ENCODE measurements at places on chromosomes 5 and 9.

DNA sequence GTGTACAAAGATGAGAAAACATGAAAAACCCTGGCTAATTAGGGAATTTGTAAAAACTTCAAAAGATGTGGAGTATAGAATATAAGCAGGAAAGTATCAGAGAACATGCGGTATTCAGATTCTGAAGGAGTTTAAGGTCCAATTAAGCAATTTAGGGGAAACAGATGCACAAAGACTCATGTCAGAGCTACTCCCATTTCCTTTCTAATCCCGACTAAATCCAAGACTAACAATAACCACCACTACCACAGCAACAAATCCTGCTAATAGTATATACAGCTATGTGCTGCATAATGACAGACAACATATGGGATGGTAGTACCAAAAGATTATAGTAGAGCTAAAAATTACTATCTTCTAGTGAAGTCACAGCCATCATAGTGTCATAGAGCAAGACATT lies 102.1 kb downstream of the LURAP1L start:
- no peak for DNase-seq

GRCh38 chr5:126961702-126962101 lies 68.7 kb downstream of the MARCHF3 start:
- no peak for DNase-seq

GRCh38 chr5:156815988-156816599 lies 34.0 kb upstream of the PPP1R2B start:
- no peak for DNase-seq

DNA sequence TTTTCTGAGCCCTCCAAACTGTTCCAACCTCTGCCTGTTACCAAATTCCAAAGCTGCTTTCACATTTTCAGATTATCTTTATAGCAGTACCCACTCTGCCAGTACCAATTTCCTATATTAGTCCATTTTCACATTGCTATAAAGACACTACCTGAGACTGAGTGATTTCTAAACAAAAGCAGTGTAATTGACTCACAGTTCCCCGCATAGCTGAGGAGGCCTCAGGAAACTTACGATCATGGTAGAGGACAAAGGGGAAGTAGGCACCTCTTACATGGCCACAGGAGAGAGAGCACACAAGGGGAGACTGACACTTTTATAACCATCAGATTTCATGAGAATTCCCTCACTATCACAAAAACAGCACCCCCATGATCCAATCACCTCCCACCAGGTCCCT lies 105.0 kb downstream of the DTWD2 start:
- no peak for DNase-seq

GRCh38 chr9:103991698-103992097 lies 102.4 kb upstream of the SMC2 start:
- no peak for DNase-seq

- DNase-seq = no peak
Observed at GRCh38 chr5:82894716-82895115, 182.5 kb downstream of the TMEM167A start.
